ENCODE measurements at places on chromosomes 1 and 21.

GRCh38 chr1:25989440-25990234, 8.2 kb downstream of the PAFAH2 start:
- peak; percentile 44 for DNase-seq

DNA sequence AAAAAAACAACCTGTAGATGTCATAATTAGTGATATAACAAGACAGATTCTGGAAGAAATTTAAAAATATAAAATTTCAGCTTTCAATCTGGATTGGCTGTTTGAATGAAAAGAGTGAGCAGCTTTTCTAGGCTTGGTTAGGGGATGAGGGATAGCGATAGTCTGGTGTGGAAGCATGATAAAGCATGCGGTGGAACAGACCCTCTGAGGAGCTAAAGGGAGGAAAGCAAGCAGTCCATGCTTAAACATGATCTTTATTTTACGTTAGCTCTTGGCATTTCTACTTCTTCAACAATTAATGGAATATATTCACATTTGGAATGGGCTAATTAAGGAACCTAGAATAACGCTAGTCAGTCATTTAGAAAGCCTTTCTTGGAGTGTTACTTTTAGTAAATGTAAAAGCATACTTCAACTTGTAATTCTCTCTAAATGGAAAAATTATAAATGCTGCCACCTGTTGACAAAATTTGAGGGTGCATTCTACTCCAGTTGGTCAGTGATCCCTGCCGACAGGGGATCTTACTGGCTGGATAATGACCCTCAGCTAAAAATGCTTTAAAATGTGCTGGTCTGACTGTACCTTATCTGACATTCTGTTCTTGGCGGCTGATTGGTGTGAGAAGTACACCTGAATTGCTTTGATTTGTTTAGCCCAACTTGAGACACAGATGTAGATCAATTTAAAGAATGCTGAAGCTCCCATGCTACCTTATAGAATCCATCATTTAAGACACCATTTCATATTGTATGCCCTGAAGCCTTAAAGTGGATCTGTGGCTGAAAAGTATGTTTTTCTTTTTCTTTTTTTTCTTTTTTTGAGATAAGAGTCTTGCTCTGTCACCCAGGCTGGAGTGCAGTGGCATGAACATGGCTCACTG, 61.2 kb downstream of the AK4 start:
- DNase-seq, result no peak

- DNase-seq, result peak; percentile 39
Observed at GRCh38 chr1:24385160-24385940, 28.2 kb downstream of the STPG1 start.

GRCh38 chr1:184190616-184191015, 139.1 kb downstream of the TSEN15 start:
- DNase-seq, result no peak

GRCh38 chr1:110956586-110956985, 7.1 kb downstream of the LRIF1 start:
- DNase-seq, result no peak

- no peak for DNase-seq
Observed at GRCh38 chr1:173856903-173857302, 10.9 kb downstream of the GAS5 start.

- peak; percentile 17 for DNase-seq
Observed at GRCh38 chr1:13730751-13731482, 30.9 kb downstream of the PRDM2 start.

GRCh38 chr1:117657031-117657430, 51.2 kb downstream of the TENT5C start:
- DNase-seq, result peak; percentile 55

GRCh38 chr1:220905650-220906560, 26.7 kb downstream of the HLX start:
- DNase-seq, result no peak

GRCh38 chr1:151251656-151252470, 2.7 kb upstream of the PSMD4 start:
- DNase-seq, result peak; percentile 92

DNA sequence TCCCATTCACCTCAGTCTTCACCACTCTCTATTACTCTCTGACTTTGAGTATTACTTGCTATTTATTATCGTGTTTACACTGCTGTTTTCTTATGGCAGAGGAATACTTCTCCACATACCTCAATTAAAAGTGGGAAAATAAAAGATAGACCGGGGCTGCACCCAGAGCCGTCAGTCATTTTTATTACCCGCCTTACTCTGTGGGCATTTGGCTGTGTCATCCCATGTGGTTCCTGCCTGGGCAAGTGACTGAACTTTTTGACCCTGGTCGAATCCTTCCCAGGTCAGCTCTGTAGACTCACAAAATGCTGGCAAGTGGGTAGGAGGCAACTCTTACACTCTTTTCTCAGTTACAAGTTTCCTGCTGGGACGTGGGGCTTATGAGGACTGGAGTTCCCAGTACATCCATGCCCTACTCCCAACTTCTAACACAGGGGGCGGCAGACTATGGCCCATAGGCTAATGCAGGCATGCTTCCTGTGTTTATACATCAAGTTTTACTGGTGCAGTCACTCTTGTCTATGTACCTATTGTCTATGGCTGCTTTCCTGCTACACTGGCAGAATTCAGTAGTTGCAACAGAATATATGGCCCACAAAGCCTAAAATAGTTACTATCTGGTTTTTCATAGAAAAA, 69.5 kb upstream of the KCND3 start:
- no peak for DNase-seq

DNA sequence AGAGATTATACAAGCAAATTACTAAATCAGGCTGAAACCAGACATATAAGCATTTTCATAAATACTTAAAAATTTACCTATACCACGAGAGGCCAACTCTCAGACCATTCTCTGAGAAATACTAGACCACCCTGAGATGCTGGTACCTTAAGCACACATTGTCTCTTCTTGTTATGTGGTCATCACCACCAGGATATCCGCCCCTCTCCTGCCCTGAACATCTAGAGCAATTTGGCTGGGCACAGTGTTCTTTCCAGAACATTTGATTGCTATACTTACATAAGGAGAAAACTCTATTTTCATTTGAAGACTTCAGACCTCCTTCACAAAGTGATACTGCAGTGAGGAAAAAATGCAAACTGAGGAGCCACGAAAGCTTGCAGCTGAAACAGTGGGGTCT, 36.2 kb upstream of the DUSP10 start:
- DNase-seq, result no peak

- no peak for DNase-seq
Observed at GRCh38 chr21:41680444-41681347, 86.2 kb downstream of the RIPK4 start.

DNA sequence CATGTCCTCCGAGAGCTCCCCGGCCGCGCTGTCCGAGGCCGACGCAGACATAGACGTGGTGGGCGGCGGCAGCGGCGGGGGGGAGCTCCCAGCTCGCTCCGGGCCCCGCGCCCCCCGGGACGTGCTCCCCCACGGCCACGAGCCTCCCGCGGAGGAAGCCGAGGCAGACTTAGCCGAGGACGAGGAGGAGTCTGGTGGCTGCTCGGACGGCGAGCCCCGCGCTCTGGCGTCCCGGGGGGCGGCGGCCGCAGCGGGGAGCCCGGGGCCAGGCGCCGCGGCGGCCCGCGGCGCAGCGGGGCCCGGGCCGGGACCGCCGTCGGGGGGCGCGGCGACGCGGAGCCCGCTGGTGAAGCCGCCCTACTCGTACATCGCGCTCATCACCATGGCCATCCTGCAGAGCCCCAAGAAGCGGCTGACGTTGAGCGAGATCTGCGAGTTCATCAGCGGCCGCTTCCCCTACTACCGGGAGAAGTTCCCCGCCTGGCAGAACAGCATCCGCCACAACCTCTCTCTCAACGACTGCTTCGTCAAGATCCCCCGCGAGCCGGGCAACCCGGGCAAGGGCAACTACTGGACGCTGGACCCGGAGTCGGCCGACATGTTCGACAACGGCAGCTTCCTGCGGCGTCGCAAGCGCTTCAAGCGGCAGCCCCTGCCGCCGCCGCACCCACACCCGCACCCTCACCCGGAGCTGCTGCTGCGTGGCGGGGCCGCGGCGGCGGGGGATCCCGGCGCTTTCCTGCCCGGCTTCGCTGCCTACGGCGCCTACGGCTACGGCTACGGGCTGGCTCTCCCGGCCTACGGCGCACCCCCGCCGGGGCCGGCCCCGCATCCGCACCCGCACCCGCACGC, 547 bp downstream of the FOXD2 start:
- no peak for DNase-seq

- DNase-seq, result no peak
Observed at GRCh38 chr1:83725735-83726360, 273.1 kb downstream of the TTLL7 start.

GRCh38 chr1:18849261-18849711, 10.2 kb downstream of the TAS1R2 start:
- DNase-seq, result no peak

GRCh38 chr1:145858901-145859490, at the start of gene PIAS3:
Gene PIAS3, minus strand, starts transcription at chr1:145859081. Its CDS starts 91 bp downstream, at chr1:145858990.
- DNase-seq, result peak; percentile 100

GRCh38 chr21:32143241-32143939, 135.5 kb downstream of the MIS18A start:
- no peak for DNase-seq

- no peak for DNase-seq
Observed at GRCh38 chr1:59917026-59917784, 9.4 kb downstream of the CYP2J2 start.

DNA sequence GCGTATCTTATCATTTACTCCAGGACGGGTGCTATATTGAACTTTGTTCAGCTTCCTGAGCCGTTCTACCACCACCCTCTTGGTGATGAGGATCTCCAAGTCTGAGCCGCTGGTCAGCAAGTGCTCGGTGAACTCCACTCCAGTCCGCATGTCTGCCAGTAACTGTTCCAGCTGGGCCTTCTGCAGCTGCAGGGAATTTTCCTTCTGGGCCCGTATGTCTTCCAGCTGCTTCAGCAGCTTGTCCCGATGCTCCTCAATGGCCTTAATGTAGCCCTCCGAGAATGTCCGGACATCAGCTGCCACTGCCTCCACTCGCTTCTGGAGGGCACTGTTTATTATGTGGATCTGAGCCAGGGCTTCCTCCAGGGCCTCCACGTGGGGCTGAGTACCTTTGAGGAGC, 3.4 kb downstream of the TRIM45 start:
- DNase-seq, result no peak

DNA sequence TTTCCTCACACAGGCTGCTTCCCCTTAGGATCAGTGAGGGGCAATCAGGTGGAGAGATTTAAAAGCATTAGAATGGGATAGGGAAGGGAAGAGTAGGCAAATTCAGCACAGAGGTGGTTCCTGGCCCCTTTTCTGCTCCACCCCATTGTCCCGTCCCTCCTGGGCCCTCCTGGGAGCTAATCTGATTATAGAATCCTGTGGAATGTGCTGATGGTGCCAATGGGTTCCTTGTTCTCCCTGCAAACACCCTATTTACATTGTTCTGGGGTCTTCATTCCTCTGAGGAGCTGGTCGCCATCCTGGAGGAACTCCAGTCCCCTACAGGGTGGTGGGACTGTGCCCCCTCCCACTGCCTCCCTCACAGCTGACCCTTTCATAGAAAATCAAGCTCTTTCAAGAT, 34.4 kb upstream of the LRP8 start:
- DNase-seq, result peak; percentile 22

- DNase-seq, result no peak
Observed at GRCh38 chr1:24895511-24895910, 34.6 kb downstream of the RUNX3 start.

DNA sequence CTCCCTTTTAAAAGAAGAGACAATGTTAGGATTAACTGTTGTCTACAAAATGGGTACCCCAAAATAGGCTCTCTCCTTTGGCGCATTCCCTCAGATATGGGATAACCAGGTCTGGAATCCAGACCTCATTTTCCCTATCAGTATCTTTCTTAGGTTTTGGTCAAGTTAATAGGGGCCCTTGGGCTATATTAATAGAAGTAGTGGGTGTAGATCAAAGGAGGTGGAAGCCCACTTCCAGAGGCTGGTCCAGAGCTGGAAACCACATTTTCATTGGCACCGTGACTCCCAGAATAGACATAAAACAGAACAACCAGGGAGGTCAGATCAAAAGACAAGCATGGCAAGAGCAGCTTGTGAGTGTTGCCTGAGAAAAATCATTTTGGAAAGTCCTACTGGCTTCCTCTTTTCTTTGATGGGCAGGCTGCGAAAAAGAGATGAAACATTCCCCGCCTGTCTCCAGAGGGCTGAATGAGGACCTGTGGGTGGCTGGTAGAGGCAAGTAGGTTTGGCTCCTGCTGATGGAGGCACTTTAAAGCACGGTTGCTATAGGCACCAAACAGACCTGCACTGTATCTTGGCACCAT, 25.8 kb upstream of the KIF21B start:
- no peak for DNase-seq

DNA sequence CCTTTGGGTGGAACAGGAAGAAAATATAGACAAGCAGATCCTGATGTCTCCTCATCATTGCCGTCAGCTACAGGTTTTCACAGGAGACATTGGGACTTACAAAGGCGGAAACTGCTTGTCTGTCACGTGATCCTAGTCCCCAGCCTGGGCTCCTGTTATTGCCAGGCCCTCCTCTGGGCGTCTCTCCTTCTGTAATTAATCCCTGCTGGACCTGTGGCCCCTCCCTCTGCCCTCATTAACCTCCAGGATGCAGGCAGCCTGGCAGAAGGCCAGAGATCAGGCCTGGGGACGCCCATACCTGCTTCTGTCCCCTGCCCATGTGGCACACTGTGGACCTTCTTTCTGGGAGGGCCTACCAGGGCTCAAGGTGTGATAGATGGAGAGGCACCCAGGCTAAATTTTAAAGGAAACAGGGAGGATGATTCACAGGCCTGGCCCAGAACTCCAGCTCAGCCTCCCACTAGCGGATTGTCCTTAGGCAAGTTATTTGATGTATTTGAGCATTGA, 2.4 kb downstream of the S100A5 start:
- DNase-seq, result peak; percentile 93

GRCh38 chr1:166785987-166786386, 53.3 kb upstream of the POGK start:
- DNase-seq, result no peak

DNA sequence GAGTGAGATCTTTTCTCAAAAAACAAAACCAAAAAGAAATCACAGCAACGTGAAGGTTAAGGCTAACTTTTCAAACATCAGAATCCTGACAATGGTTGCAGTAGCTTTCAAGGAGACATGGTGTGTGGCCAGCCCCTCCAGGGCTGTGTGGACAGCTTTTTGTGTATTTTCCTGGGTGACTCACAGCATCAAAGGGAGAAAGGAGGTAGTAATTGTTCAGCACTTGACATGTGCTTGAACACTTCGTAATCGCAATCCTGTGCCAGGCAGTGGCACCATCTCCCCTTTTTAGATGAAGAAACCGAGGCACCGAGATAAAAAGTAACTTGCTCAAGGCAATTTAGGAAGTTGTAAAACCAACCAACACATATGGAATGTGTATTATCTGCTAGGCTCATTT, 10.3 kb downstream of the NBL1 start:
- DNase-seq, result no peak

DNA sequence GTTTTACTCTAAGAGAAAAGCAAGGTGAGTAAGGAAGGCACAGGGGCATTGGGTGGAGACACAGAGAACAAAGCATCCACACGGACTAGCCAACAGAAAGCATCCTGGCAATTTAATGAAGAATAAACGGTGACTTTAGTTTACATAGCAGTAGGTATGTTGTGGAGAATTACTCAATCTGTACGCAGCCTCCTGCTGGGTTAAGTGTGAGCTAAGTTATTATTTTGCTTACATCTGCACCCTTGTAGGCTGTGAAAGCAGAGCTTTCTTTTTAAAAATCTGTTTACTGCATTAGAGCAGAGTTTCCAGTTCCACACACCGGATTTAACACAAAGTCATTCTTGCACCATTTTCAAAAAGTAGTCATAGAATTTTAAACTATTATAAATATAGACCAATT, 144.5 kb downstream of the AKT3 start:
- no peak for DNase-seq
